ENCODE measurements at places on chromosomes 6 and 20.

DNA sequence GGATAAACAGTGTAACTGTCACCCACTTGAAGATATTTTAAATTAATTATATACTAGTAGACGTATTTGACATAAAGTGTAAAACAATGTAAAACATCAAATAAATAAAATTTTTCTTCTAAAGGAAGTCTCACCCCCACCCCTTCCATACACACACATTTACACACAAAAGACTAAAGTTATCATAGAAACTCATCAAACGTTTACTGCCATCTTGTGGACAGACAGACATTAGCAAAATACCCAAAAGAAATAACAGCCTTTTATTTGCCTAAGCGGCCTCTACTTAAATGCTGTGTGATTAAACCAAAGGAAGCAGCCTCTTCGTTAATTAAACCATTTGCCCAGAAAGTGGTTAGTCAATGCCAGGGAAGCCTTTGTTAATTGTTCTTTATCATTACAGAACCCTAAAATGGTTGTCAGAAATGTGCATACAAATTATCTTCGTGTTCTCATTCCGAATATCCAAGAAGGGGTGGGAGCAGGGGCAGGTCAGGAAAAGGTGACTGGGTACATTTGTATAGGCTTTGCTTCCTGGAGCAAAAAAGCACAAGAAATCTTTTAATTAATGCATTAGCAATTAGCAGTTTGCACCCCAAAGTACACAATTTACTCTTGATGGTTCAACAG lies 176.2 kb upstream of the SASH1 start:
- DNase-seq = no peak

DNA sequence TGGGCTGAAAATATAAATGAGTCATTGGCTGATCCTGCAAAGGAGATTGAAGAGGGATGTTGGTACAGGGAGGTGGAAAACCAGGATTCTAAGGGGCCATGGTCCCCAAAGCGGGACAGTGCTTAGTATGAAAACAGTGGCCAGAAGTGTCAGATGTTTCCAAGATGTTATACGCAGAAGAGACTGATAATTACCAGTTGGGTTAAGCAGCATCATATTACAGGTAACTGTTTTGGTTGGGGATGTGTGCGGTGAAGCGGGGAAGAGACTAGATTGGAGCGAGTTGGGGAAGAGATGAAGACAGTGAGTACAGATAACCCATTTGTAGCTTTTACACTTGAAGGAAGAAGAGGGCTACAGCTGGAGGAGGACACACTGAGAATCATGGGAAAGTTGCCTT lies 80.8 kb downstream of the PLEKHG1 start:
- no peak for DNase-seq

- no peak for DNase-seq
Measured at GRCh38 chr20:7883741-7884140, 56.5 kb downstream of the HAO1 start.

DNA sequence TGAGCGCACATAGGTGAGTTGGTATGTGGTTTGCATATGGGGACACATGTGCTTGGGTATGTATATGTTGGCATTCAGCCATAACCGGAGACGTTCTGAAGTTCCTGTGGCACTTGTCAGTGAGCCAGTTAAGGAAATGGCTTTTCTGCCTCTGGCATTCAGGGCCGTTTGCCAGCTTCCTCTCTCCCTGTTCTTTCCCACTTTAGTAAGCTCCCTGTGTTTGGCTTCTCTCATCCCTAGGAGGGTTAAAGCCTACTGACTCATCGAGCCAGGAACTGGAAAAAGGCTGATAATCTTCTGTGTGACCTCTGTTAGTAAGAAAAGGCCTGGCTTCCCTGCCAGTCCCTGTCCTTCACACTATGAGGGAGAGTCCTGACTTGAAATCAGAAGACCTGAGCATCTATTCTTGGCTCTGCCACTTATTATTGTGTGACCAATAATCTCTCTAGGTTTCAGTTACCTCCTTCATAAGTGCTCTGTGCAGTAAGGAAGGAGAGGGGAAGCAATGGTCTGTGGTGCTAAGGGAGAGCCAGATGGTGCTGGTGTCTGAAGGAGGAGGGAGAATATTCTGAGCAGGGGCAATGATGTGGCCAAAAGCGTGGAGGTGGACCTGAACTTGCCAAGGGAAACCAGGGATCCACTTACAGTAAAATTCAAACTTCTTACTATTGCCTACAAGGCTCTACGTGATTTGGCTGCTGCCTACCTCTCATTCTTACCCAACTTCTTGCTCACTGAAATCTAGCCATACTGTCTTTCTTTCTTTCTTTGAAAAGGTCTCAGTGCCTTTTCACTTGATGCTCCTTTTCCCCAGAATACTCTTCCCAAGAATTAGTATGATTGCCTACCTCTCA lies 31.4 kb downstream of the ACSS2 start:
- DNase-seq = no peak

DNA sequence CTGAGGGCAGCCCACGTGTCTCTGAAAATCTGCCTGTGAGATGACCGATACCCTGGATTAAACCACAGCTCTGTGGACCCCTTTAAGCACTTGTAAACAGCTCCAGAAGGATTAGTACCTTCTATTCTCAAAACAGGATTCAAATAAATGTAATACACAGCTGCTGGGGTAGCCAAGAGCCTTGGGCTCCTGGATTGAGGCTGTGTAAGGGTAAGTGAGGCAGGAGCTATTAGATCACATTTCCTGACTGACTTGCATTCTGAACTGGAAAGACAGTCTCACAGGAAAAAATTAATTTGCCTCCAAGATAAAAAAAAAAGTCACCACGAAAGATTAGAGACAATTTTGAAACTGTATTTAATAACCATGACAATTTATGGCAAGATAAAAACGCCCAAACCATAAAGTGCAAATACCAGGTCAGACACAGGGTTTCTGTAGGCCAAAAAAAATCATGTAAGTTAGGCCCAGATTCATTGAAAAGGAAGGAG lies 78.0 kb downstream of the TRMT11 start:
- DNase-seq = no peak

DNA sequence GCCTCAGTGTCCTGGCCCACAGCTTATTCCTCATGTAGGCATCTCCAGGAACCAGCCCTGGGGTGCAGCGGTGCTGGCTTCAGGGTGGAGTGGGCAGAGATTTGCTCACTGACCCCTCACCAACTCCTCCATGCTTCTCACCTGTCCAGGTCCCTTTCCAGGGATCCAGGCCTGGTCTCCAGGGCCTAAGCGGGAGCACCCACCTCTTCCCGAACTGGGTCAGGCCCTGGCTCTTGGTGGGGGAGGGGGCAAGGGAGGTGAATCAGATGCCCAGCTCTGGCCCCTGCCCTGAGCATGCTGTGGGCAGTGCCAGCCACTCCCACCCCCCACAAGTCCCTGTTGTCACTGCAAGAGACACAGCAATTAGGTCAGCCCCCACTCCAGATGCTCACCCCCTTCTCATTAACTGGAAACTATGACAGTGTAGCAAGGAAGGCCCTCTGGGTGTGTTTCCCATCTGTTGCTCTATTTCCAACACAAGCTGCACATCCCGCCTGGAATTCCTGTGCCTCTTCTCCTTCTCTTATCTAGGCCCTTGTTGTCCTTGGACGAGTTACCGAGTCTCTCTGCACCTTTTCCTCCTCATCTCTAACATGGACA lies 37.0 kb downstream of the MDFI start:
- DNase-seq = no peak

GRCh38 chr6:141587482-141588266 lies 545.1 kb upstream of the GJE1 start:
- DNase-seq = no peak

DNA sequence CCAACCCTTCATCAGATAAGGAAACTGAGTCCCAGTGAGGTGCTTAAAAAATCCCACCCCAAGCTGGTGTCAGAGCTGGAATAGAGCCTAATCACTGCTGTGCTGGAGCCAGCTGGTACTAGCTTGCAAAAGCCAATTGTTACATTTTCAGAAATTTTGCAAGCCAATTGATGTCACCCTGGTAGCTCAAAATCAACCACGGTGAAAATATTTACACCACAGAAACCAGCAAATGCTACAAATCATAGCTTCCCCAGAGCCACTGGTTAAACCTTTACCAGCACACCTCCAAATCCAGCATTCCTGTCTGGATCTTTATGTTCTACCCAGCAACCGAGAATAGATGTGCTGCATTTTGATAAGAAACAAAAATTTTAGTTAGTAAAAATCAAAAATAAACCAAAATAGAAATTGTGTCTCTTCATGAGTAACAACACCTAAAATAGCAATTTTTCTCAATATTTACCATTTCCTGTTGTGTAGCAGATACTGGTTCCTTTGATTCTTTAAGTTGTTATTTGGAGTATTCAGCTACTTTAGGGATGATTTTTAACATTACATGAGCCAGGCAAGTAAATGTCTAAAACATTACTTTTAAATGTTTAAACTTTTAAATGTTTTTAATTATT lies 7.2 kb upstream of the LCA5 start:
- DNase-seq = no peak

GRCh38 chr6:141475259-141475658 lies 657.5 kb upstream of the GJE1 start:
- no peak for DNase-seq

DNA sequence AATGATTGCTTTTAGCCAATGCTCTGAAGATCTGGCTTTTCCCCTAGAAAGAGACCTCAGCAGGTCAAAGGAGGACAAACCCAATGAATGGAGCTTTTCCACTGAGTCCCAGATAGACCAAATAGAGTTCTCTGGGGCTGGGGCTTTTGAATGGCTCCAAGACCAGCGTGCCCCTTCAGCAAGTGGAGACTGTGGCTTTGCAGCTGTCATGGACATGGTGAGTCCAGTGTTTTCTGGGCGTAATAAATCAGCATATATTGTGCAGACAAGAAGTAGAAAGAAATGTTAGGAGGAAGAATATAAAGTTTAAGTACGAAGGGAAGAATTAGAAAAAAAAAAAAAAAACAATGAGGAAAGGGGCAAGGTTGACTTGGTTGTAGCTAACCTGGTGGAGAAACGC lies 28.1 kb downstream of the ULBP1 start:
- DNase-seq = no peak

- DNase-seq = no peak
Measured at GRCh38 chr6:133300896-133301295, 59.7 kb downstream of the EYA4 start.

- no peak for DNase-seq
Measured at GRCh38 chr6:40258531-40258930, 324.3 kb upstream of the MOCS1 start.

DNA sequence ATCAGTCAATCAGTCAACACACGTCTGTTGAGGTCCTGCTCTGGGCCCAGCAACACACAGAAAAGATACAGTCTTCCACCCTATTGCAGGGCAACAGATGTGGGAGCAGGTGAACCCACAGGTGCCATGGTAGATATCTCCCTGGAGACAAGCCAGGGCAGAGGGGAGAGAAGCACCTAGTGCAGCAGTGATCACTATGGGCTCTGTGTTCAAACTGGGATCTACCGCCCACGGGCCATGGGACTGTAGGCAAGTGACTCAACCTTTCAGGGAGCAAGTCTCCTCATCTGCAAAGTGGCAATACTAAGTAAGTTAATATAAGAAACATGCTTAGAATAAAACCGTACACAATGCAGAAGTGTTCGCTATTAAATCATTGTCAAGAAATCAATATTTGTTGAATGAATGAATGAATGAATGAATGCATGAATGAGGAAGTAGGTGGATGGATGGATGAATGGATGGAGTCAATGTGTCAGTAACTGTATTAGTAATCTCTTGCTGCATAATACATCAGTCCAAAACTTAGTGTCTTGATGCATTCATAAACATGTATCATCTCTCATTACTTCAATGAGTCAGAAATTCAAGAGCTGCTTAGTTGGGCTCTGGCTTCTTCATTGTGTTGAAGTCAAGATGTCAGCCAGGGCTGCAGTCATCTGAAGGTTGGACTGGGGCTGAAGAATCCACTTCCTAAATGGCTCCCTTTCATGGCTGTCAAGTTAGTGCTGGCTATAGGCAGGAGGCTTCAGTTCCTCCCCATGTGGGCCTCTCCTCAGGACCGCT lies 31.9 kb upstream of the NFATC2 start:
- no peak for DNase-seq

GRCh38 chr6:168525926-168526630 lies 85.1 kb downstream of the SMOC2 start:
- DNase-seq = no peak

DNA sequence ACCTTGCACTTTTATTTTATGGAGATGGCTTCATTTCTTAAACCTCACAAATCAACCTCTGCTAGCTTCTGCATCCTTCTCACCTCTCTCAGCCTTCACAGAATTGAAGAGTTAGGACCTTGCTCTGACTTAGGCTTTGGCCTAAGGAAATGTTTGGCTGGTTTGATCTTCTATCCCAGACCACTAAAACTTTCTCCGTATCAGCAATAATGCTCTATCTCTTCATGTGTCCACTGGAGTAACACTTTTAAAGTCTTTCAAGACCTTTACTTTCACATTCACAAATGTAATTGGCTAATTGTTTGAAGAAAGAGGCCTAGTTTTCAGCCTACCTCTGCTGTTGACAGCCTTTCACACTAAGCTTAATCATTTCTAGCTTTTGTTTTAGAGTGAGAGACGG lies 212.9 kb downstream of the TTLL2 start:
- no peak for DNase-seq

DNA sequence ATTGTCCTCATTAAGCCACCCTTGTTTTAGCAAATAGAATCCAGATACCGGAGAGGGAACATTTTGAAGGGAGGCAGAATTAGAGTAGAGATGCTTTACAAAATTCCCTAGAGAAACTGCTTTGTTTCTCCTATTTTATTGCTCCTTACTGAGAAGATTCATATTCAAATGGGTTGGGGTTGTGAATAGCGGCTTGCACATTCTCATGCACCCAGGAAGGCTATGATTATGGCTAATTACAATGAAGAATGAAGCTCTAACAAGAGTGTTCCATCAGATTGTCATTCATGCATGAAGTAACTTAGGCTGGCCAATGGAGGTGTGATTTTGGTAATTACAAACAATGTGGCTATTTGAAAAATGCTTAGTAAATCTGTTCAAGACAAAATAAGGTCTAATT lies 129.6 kb downstream of the PACRG start:
- DNase-seq = no peak

GRCh38 chr6:170153436-170154319 lies 137.2 kb downstream of the DLL1 start:
- no peak for DNase-seq

- DNase-seq = no peak
Measured at GRCh38 chr6:147238164-147238563, 33.9 kb downstream of the STXBP5 start.

DNA sequence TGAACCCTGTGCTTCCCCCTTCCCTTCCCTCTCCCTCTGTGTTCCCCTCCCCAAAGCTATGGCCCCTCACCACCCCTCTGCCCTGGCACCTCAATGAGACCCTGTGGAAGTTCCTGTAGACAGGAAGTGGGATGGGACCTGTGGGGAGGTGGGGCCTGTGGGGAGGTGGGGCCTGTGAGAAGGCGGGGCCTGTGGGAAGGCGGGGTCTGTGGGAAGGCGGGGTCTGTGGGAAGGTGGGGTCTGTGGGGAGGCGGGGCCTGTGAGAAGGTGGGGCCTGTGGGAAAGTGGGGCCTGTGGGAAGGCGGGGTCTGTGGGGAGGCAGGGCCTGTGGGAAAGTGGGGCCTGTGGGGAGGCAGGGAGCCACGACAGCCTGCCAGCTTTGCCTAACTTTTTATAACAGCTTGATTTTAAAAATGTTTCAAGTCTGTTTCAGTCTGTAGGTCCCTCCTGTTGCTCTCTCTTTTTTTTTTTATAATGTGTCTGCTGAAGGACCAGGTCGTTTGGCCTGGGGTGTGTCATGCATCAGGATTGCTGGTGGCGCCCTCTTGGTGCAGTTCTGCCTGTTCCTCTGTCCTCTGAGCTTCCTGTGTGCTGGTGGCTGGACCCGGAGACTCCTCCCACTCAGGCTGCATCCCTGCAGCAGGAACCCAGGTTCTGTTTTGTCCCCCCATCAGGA lies 70.5 kb upstream of the SLCO4A1 start:
- no peak for DNase-seq

GRCh38 chr6:108565091-108565766 lies 4.5 kb downstream of the FOXO3 start:
- DNase-seq = no peak

Data from activated CD8-positive, alpha-beta memory T cell treated with anti-CD3 and anti-CD28 coated beads for 1 hour (primary cell).